ENCODE measurements at places on chromosomes 2 and 18. TPM values are rescaled to one million over a fixed set of nuclear protein-coding genes. Genes with fewer than 3 reads are reported as not detected.

QPCT gene
- 2.9 TPM for total RNA-seq

LYG1 gene
- total RNA-seq, result 3.3 TPM

DNA sequence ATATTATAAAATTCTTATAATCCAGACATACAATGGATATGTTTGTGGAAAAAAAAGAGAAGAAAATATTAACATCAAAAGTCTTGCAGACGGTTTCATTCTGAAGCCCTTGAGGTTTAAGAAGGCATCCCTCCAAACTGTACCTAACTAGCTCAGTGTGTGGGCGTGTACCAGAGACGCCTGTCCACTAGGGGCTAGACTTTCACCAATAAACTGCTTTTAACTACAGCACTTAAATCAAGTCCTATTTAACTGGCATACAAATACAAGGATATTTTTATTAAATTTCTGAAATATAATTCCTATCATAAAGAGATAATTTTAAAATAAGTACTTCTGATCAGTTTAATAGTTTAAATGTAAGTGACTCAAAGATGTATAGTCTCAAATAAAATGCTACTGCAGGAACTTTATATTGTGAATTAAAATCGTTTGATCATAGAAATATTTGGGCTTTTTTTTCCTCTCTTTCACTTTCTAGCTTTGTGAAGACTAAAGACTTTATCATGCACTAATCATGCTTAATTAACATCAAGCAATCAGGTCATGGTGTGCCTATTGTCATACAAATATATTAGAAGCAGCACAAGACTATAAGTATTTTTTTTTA is 437.7 kb downstream of the SATB2 start:
- DNase-seq, result peak; percentile 34
- H3K4me1 ChIP-seq, result no peaks in the 10 kb centered on the region
- no peaks in the 10 kb centered on the region for H3K27me3 ChIP-seq
- H3K27ac ChIP-seq, result no peak overlapping the region
- no peak overlapping the region for H3K4me3 ChIP-seq

GRCh38 chr18:43161528-43161927 is 46.0 kb upstream of the RIT2 start:
- H3K36me3 ChIP-seq, result no peaks in the 10 kb centered on the region
- DNase-seq, result no peak
- H3K4me1 ChIP-seq, result no peaks in the 10 kb centered on the region
- H3K27ac ChIP-seq, result no peak overlapping the region
- H3K4me3 ChIP-seq, result no peak overlapping the region

- H3K27ac ChIP-seq, result no peak overlapping the region
- no peaks in the 10 kb centered on the region for H3K27me3 ChIP-seq
- H3K36me3 ChIP-seq, result no peaks in the 10 kb centered on the region
- DNase-seq, result no peak
- no peak overlapping the region for H3K4me3 ChIP-seq
Observed at GRCh38 chr18:79544386-79544963, 135.1 kb upstream of the CTDP1 start.

DNA sequence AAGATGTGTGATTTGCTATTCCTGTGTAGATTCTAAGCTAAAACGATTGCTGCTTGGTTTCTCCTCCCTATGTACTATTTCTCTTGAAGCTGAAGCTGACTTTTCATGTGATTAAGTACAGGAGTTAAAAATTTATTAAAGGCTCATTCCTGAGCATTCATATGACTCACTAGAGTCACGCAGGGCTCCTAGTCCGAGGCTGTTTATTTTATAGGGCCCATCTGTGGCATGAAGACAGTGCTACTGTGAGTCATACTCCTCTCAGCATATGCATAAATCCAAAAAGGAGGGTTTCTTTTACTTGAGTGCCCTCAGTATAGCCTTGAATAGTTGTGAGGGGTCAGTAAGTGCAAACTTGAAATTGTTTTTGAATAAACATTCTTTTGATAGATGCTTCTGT is 378.8 kb downstream of the PTPRM start:
- H3K27ac ChIP-seq, result no peak overlapping the region
- no peaks in the 10 kb centered on the region for H3K36me3 ChIP-seq
- DNase-seq, result no peak
- H3K4me1 ChIP-seq, result no peaks in the 10 kb centered on the region
- H3K4me3 ChIP-seq, result no peak overlapping the region
- no peaks in the 10 kb centered on the region for H3K27me3 ChIP-seq

DNA sequence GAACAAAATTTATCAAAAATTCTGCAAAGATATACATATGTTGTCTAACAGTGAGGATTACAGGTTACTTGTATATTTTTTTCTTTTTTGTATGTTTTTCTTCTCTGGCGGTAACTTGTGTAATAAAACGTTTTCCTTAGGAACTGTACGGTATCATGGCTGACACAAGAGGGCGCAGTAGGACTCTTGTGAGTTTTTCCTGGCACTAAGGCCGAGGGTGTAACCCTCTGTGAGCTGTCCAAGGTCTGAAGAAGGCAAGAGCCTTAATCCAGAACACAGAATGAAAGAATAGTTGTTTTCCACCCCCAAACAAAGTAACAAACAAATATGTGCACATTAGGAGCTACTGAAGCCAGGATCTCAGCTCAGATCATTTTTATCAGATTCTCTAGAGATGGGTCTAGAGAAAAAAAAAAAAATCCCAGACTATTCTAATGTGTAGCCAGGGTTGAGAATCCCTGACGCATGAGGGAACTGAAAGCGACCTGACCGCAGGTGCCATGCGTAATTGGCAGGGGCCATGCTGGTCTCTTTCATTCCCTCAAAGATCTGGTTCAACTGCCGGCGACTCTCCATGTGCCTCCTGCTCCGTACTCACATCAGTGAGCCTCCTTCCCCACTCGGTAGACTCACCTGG is 27.0 kb downstream of the TMEM200C start:
- H3K4me1 ChIP-seq, result no peaks in the 10 kb centered on the region
- H3K4me3 ChIP-seq, result no peak overlapping the region
- DNase-seq, result peak; percentile 91
- no peak overlapping the region for H3K27ac ChIP-seq
- no peaks in the 10 kb centered on the region for H3K36me3 ChIP-seq
- H3K27me3 ChIP-seq, result no peaks in the 10 kb centered on the region

- no peak overlapping the region for H3K27ac ChIP-seq
- H3K27me3 ChIP-seq, result peaks cover 4% of the 10 kb centered on the region
- DNase-seq, result peak; percentile 36
- peak overlapping the region; percentile 43 for H3K4me3 ChIP-seq
Observed at GRCh38 chr2:63058921-63059792, 8.5 kb downstream of the OTX1 start.

DNA sequence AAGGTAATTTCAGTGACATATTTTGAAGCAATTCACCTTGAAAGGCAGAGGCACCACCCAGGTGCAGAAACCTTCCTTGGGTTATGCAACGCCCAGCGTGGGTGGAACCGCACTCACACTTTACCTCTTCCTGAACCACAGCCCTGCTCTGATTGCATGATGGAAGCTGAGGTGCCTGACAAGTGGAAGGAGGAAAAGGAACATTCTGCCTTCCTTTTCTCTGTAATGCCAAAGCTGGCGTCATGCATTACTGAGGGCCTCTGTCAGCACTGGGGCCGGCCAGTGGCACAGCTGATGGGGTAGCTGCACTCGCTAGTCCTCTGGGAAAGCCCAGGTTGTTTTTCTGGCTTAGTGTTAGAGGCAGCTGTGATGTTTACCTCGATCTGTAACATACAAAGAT is 266.5 kb downstream of the NEDD4L start:
- H3K4me1 ChIP-seq, result no peaks in the 10 kb centered on the region
- no peaks in the 10 kb centered on the region for H3K27me3 ChIP-seq
- no peak overlapping the region for H3K4me3 ChIP-seq
- DNase-seq, result no peak
- H3K36me3 ChIP-seq, result no peaks in the 10 kb centered on the region

- no peaks in the 10 kb centered on the region for H3K4me1 ChIP-seq
- H3K27me3 ChIP-seq, result no peaks in the 10 kb centered on the region
- H3K36me3 ChIP-seq, result no peaks in the 10 kb centered on the region
- no peak for DNase-seq
- H3K27ac ChIP-seq, result no peak overlapping the region
- no peak overlapping the region for H3K4me3 ChIP-seq
Observed at GRCh38 chr2:105540642-105541041, 141.8 kb upstream of the FHL2 start.

- no peaks in the 10 kb centered on the region for H3K27me3 ChIP-seq
- no peaks in the 10 kb centered on the region for H3K4me1 ChIP-seq
- no peak overlapping the region for H3K27ac ChIP-seq
- H3K4me3 ChIP-seq, result no peak overlapping the region
- no peak for DNase-seq
- no peaks in the 10 kb centered on the region for H3K36me3 ChIP-seq
Observed at GRCh38 chr2:45396671-45397070, 214.4 kb downstream of the SRBD1 start.

- no peak overlapping the region for H3K4me3 ChIP-seq
- H3K36me3 ChIP-seq, result no peaks in the 10 kb centered on the region
- no peak overlapping the region for H3K27ac ChIP-seq
- no peak for DNase-seq
Observed at GRCh38 chr2:134320930-134321329, 67.1 kb downstream of the MGAT5 start.

GRCh38 chr2:144586476-144586875 is 66.6 kb upstream of the ZEB2 start:
- no peak for DNase-seq
- no peaks in the 10 kb centered on the region for H3K36me3 ChIP-seq
- H3K4me1 ChIP-seq, result no peaks in the 10 kb centered on the region
- H3K4me3 ChIP-seq, result no peak overlapping the region
- H3K27me3 ChIP-seq, result no peaks in the 10 kb centered on the region

ACKR3 gene
- 22.8 TPM for total RNA-seq

TET3 gene
- total RNA-seq, result 9.7 TPM

- DNase-seq, result no peak
- no peaks in the 10 kb centered on the region for H3K27me3 ChIP-seq
- no peaks in the 10 kb centered on the region for H3K4me1 ChIP-seq
Observed at GRCh38 chr2:27916293-27916995, 25.9 kb downstream of the BABAM2 start.

DNA sequence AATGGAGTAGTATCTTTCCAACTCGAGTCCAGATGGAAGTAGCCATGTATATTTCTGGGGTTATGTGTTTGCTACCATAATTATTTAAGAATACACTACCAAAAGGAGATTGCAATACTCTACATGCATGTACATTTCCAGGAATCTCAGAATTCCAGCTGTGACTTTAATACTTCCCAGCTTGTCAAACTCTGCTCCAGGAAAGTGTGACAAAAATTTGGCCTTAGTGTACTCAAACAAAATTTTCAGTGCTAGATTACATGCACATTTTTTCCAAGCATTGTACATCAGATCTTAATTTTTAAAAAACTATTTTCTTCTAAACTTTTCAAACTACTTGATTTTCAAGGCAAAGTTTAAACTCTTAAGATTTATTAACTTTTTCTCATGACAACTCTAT is 1791.6 kb downstream of the SUCLG1 start:
- no peaks in the 10 kb centered on the region for H3K27me3 ChIP-seq
- no peak for DNase-seq

- H3K27ac ChIP-seq, result no peak overlapping the region
- no peaks in the 10 kb centered on the region for H3K4me1 ChIP-seq
- no peak for DNase-seq
- H3K36me3 ChIP-seq, result no peaks in the 10 kb centered on the region
- no peaks in the 10 kb centered on the region for H3K27me3 ChIP-seq
Observed at GRCh38 chr2:154187948-154188347, 316.2 kb downstream of the GALNT13 start.

DNA sequence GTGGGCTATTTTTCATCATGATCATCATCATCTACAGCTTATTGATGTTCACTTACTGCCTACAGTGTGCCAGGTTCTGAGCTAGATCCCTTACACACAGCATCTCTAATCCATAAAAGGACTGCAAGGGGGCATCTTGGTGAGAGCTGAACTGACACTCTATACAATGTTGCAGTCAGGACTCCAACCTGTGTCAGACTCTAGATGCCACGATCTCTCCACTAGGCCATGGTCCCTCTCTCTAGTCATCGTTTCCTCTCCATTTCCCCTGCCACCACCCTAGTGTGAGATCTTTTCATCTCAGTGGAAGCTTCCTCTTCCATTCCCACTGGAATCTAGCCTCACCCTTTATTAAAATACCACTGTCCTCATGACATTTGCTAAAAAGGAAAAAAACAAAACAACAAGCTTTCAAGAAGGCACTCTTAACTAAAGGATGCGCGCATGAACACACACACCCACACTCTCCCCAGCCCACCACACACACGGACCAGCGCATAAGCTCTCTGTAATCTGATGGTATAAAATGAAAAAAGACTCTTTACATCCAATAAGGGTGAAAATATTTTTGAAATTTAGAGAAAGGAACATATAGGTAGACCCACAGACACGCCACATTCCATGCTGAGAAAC is 93.4 kb upstream of the THOC1 start:
- H3K27ac ChIP-seq, result no peak overlapping the region
- H3K4me1 ChIP-seq, result peaks cover 5% of the 10 kb centered on the region
- H3K36me3 ChIP-seq, result no peaks in the 10 kb centered on the region
- no peak for DNase-seq

GATA6 gene
- 54.6 TPM for total RNA-seq

TSPYL6 gene
- total RNA-seq, result 37.9 TPM

CHN1 gene
- 30.1 TPM for total RNA-seq

GRCh38 chr2:195477996-195478382 is 179.0 kb upstream of the SLC39A10 start:
- no peak for DNase-seq
- no peaks in the 10 kb centered on the region for H3K36me3 ChIP-seq
- H3K27me3 ChIP-seq, result no peaks in the 10 kb centered on the region

DNA sequence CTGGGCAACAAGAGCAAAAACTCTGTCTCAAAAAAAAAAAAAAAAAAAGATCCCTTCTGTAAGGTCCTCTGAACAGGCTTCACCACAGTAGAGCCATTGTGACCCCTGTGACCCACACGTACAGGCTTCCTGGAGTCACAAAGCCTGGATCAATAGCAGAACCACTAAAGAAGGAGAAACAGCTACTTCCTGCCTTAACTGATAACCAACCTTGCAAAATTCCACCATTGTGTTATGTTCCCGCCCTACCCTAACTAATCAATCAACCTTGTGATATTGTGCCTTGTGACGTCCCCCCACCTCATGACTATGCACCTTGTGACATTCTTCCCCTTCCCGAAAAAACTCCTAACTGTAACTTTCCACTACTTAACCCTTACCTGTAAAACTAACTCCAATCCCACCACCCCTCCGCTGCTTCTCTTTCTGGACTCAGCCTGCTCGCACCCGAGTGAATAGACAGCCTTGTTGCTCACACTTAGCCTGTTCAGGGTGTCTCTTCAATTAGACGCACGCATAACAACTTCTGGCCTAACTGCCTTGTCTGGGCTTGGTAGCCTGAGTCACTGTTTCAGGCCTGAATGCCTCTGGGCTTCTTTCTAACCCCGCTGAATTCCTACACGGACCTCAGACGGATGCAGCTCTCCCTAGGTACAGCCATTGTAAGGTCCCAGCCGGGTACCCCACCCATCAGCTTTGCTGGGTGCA is 13.9 kb downstream of the SCYGR8 start:
- no peak for DNase-seq
- H3K36me3 ChIP-seq, result no peaks in the 10 kb centered on the region
- no peaks in the 10 kb centered on the region for H3K27me3 ChIP-seq
- no peak overlapping the region for H3K27ac ChIP-seq
- no peak overlapping the region for H3K4me3 ChIP-seq
- H3K4me1 ChIP-seq, result no peaks in the 10 kb centered on the region

GRCh38 chr2:183248866-183249567 is 124.8 kb downstream of the NUP35 start:
- no peak for DNase-seq
- H3K4me1 ChIP-seq, result no peaks in the 10 kb centered on the region
- H3K36me3 ChIP-seq, result no peaks in the 10 kb centered on the region

OTOF gene
- total RNA-seq, result 2.2 TPM

PPP1R1C gene
- 26.2 TPM for total RNA-seq

ROCK1 gene
- total RNA-seq, result 46.3 TPM

Data from testis (tissue), 5 donors.